ENCODE measurements at places on chromosomes 5 and 9.

GRCh38 chr9:73979894-73980264 lies 517.3 kb upstream of the RORB start:
- no peak for DNase-seq

DNA sequence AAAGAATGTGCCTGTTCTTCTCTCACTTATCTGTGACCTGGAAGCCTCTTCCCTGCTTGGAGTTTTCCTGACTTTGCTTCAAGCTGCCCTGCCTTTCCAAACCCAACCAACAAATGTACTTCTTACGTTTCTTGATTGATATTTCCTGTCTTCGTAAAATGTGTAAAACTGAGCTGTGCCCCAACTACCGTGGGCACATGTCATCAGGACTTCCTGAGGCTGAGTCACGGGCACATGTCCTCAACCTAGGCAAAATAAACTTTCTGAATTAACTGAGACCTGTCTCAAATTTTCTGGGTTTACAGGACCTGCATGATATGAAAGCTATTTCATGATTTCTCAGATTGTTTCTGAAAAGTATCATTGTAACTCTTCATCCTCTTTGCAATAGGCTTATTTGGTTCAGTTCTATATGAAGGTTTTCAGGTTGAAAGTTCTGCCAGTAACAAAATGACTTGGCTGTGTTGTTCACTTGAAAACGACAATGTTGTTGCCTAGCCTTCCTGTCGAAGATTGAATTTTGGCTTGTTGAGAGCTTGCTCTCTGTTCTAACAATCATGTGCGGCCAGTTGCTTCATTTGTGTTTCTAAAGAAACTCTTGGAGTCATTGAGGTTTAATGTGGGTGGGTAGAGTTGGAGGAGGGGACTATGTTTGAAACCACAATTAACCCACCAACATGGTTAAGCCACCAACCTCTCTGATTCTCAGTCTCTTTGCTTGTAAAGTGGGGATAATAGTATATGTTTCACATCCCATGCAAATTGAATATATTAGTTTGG lies 145.6 kb downstream of the FBXL7 start:
- DNase-seq = no peak

- DNase-seq = no peak
Measured at GRCh38 chr9:80020056-80020455, 448.3 kb downstream of the TLE4 start.

DNA sequence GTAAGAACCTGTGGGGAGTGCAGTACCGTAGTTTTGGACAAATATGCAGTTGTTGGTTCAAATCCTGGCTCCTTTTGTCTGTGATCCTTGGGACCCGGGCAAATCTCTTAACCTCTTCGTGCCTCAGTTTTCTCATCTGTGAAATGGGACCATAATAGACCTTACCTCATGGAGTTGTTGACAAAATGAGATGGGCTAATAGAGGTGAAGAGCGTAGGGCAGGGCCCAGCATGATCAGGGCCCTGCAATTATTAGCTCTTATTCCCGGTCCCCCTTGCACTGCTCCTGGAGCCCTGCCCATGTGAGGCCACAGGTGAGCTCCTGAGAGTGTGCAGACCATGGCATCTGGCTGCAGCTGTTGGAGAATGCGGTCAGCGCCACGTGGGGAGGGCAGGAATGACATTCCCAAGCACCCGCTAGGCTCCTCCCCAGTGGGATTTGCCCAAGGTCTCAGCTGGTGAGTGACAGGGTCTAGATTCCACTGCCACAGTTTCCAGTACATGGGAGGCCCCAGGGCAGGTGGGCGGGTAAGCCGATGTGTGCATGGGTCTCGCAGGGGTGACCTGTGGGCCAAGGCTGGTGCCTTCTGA lies 41.0 kb downstream of the NEK6 start:
- DNase-seq = no peak

DNA sequence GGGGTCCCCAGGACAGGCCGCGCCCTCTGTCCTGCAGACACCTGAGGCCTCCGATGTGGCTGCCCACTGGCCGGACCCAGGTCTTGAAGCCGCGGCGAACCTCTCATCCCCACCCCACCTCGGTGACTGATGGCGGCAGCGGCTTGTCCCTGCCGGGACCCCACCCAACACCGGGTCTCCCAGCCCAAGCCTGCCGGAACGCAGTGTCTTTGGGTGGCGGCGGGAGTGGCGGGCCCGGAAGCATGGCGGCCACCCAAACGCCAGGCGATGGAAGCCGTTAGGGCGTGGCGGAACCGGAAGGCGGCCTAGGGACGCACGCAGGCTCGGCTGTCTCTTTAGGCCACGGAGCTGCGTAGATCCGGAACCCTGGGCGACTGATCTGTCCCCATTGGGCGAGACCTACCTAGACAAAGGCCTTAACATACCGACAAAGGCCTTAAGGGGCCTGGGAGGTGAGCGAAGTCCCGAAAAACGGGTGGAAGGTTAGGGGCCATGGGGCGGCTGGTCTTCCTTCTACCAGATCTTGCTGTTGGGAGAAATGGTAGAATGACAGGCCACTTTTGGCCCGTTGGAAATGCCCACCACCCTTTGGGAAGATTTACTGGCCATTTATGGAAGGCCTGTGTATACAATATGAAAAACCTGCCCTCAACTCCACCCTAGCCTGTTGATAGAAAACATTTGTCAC lies 94.6 kb upstream of the SMC2 start:
- DNase-seq = no peak

GRCh38 chr5:134069553-134069952 lies 44.9 kb upstream of the TCF7 start:
- no peak for DNase-seq

GRCh38 chr9:125649315-125649714 lies 57.7 kb downstream of the MAPKAP1 start:
- DNase-seq = no peak
